ENCODE measurements at places on chromosomes 2 and 18.

- DNase-seq, result peak; percentile 74
Observed at GRCh38 chr18:54734059-54734458, 94.2 kb upstream of the RAB27B start.

DNA sequence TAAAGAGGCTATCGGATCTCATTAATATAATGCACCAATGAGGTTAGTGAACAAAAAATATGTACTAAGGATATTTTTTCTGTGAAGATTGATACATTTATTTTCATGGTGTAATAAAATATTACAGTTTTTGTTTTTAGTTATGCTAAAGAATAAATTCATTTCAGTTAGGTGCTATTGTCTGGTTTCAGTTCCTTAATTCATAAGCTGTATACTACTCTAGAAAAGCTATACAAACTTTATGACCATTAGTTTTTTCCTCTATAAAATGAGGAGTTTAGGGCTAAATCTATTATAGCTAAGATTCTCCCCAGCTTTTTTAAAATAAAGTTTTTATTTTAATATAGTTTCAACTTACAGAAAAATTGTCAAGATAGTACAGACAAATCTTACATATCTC is 1311.7 kb upstream of the NXPH2 start:
- DNase-seq, result no peak

- DNase-seq, result no peak
Observed at GRCh38 chr2:182949572-182950189, 83.2 kb upstream of the FRZB start.

GRCh38 chr2:207296265-207296948 is 130.7 kb upstream of the KLF7 start:
- no peak for DNase-seq

DNA sequence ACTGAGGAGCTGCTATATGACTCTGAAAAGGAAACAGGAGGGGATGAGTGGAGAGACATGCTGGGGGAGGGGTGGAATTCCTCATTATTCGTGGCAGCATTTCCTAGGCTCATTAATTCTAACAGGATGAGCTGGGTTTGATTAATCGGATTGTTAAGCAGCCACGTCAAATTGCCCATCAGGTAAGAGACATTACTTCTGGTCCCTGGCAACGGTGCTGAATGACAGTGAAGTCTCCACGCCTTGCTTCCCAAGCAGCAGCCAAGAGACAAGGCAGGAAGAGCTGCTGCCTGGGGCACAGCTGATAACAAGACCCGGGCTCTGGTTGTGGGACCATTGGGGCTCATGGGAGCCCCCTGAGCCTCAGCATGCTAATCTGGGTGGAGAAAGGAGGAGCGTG is 86.6 kb downstream of the MARCHF4 start:
- DNase-seq, result no peak

DNA sequence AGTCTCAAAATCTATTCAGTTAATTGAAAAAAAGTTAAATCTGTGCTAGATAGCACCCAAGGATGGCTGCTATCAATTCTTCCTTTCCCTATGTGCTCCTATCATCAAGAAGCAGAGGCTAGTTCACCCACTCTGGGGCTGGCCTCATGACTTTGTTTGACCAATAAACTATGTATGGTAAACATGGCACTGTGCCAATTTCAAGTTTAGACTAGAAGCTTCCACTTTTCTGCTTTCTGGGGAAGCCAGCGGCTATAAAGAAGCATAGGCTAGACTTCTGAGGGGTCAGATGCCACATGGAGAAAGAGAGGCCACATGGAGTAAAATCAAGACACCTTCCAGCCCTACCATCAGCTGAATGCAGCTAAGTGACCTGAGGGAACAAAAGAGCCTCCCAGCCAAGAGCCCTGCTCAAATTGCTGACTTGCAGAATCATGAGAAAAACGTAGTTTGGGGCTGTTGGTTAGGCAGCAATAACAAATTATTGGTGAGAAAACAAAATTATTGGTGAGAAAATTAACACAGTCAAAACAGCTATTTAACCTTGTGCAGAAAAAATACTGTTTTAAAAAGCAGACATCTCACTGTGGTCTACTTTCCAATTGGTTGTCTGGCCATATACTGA is 86.5 kb upstream of the SLC14A2 start:
- DNase-seq, result no peak

- no peak for DNase-seq
Observed at GRCh38 chr2:228181098-228182019, at the start of gene SPHKAP. TSS of gene SPHKAP (minus strand) at chr2:228181687. CDS start at chr2:228181598, 89 bp downstream.

DNA sequence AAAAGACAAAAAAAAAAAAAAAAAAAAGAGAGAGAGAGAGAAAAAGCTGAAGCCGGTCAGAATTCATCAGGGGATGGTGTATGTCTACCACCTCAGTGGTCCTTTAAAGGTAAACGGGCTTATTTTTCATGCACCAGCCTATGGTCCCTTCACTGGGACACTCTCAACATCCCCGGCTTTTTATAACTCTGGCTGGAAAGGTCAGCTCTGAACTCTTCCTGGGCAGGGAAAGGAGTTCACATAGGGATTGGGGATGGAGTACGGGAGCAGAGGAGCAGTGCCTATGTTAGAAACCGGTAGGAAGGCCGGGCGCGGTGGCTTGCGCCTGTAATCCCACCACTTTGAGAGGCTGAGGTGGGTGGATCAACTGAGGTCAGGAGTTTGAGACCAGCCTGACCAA is 10.3 kb upstream of the MALT1 start:
- no peak for DNase-seq

DNA sequence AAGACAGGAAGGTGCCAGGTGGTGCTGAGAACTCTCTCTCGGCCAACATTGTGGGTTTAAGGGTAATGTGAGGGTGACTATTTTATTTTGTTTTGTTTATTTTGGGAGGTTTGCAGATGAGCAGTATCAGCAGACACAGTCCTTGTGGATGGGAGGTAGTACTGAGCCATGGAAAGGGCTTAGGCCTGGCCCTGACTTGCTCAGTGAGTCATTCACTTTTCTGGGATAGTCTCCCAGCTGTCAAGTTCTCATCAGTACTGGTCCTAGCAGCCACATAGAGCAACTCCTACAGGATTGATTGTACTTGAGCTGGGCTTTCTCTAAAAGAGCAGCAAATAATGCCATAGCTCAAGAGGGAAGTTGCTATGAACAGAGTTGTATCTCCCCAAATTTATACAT is 175.2 kb downstream of the LOXHD1 start:
- DNase-seq, result no peak

- DNase-seq, result no peak
Observed at GRCh38 chr2:160253440-160254188, 53.5 kb upstream of the ITGB6 start.

- DNase-seq, result no peak
Observed at GRCh38 chr18:54961016-54961423, 1.8 kb upstream of the CCDC68 start.

DNA sequence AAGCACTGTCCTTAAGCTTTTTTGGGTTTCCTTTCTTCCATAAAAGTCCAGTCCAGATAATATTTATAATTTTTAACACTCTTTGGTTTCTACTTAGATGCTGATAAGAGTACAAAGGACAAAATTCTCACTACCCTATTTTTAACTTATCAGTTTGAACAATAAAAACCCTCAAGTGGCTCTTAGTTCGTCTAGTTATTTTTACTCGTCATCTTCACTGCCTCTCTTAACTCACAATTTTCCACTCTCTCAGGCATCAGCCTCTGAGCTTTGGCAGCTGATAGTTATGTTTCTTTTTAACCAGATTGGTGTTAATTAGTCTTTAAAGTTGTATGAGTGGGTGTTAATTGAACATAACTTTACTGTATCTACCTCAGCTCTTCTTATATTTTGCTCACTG is 517.1 kb upstream of the SYT4 start:
- DNase-seq, result no peak

DNA sequence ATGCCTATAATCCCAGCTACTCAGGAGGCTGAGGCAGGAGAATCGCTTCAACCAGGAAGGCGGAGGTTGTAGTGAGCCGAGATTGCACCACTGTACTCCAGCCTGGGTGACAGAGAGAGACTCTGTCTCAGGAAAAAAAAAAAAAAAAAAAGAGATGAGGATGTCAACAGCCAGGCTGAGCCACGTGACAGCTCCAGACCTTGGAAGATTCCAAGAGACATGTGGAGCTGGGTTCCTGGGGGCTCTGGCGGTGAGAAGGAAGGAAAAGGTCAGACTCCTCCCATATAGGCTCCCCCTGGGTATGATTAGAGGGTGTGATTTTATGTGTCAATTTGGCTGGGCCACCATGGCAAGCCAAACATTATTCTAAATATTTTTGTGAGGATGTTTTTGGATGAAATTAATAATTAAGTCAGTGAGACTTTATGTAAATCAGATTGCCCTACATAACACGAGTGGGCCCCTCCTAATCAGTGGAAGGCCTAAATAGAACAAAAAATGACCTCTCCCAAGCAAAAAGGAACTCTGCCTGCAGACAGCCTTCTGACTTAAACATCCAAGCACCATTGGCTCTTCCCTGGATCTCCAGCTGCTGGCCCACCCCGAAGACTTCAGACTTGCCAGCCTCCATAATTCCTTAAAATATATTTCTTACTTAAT is 81.6 kb downstream of the MRO start:
- no peak for DNase-seq

GRCh38 chr2:165820296-165820695 is 26.2 kb upstream of the GALNT3 start:
- DNase-seq, result no peak

DNA sequence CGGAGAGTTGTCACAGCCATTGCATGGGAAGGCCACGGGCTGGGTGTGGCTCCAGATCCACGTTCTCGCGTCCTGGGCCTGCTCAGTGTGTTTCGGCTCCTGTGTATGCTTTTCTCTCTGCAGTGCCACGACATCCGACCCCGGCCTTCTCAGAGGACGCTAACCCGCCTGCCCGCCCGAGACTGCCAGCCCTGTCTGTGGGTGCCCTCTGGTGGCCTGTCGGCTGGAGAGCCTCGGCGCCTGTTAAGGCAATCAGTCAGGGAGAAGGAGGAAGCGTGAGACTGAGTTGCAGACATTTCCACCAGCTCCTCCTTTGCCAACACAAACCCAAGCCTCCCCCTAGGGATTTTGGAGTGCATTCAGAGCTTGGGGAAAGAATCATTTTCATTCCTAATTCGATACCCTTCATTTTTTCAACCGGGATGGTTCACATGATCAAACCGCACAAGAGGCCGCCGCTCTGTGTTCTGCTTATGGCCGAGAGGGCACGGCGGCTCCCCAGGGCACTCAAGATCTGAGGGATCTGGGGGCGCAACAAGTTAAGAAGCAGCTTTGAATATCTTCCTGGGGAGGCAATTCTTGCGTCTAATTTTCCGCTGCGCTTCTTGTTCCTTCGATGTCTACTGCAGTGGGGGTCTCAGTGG is 37.5 kb upstream of the ZBTB7C start:
- peak; percentile 17 for DNase-seq

GRCh38 chr2:239829326-239829725 is 195.8 kb downstream of the NDUFA10 start:
- DNase-seq, result no peak

DNA sequence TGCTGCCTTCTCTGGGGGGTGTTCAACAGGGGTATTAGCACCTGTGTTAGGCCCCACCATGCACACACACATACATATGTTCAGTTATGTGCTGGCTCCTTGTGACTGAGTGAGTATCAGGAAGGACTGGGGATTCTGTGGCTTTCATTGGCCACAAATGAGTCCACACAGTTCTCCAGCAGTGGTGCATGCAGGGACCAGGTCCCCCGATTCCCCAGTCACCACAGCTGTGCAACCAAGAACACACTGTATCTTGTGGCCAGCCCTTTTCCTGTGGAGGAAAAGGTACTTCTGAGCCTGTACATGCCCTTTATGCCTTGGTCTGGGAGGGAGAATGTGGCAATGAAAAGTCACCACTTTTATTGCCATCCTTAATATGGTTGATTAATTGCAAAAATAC is 74.9 kb upstream of the KLF7 start:
- DNase-seq, result no peak

- DNase-seq, result no peak
Observed at GRCh38 chr18:53375621-53376020, 848.8 kb downstream of the MBD2 start.

GRCh38 chr18:57890266-57890665 is 87.2 kb upstream of the ATP8B1 start:
- DNase-seq, result no peak

DNA sequence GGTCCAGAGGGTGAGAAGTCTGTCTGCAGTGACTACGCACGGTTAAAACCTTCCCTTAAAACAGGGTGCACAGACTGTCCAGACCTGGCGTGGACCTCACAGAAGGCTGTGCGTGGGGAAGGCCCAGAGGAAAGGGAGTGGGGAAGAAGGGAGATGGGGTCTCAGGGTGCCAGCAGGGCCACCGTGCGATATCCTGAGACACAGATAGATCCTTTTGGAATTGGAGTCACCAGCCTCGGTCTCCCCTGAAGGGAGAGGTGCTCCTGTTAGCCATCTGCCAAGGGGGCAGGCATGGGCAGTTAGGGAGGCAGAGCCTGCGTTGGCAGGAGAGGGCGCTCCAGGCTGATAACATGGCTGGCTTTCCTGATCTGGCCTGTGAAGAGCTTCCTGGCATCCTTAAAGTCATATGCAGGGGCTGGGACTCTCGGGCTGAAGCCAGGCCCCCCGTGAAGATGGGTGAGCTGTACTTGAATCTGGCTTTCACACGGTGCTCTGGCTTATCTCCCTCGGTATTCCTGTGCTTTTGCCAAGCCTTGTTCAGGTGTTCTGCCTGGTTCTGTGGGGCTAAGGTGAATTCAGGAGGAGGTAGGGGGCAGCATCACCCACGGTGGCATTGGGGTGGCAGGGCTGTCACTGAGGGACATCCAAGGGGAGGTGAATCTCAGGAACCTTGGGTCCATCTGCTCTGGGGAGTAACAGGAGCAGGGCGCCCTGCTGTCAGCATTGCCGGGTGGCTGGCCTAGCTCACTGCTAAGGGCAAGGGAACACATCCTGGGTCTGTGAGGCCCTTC is 107.2 kb upstream of the SMAD2 start:
- no peak for DNase-seq

DNA sequence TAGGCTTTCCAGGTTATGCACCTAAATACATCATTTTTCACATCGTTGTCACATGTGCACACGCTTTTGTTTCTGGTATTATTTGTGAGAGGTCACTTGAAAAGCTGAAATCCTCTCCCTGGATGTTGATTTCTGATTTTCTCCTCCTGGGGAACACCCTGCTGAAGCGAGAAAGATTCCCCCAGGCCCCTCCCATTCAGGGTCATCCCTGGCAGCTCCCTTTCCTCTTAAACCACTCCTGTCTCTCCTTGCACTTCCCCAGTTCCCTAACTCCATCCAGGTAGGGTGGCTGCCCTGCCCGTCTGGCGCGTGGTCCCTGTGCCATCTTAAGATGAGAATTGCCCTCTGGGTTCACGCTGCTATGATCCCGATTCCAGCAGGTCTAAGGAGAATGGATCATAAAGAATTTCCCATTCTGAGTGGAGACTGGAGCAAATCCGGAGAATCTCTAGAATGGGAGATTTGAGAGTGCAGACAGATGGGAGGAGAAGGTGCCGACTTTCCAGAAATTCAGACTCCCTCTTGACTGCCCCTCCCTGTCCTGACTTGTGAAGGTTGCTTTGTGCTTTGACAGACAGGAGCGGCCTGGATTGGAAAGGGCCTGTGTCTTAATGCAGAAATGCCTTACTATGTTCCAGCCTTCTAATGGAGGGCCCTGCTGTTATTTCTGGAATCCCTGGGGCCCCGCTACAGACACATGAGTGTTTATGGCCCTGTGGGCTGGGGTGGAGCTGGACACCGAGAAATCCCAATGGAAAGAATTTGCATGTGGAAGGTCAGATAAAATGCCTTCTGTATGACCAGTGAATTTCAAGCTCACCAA is 1.3 kb upstream of the YWHAQ start:
- no peak for DNase-seq

- DNase-seq, result no peak
Observed at GRCh38 chr18:59453468-59453961, 94.5 kb upstream of the LMAN1 start.

Data from AG04449 (cell line).